Colonic mucosa (tissue), 4 donors: ENCODE measurements at places on chromosomes 6 and 20. TPM values are rescaled to one million over a fixed set of nuclear protein-coding genes. Genes with fewer than 3 reads are reported as not detected.

DNA sequence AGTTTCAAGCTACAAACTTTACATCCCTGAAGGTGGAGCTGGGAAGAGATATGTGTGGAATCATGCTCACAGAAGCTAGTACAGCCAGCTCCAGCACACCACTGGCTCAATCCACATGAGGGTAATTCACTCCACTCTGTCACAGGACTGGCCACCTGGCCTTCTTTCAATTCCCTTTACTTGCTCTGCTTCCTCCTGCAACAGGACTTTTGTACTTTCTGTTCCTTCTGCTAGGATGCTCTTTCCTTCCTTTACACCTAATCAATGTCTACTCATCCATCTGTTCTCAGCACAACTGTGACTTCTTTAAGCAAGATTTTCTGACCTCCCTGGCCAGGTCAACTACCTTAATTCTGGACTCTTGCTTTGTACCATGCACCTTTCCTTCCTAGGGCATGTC is 39.4 kb upstream of the MYB start:
- no peak for DNase-seq

- no peak for DNase-seq
These were observed 120.4 kb downstream of the CDH26 start for GRCh38 chr20:60078351-60079250.

- DNase-seq = no peak
These were observed 276.7 kb downstream of the FARS2 start for GRCh38 chr6:5537967-5538366.

DNA sequence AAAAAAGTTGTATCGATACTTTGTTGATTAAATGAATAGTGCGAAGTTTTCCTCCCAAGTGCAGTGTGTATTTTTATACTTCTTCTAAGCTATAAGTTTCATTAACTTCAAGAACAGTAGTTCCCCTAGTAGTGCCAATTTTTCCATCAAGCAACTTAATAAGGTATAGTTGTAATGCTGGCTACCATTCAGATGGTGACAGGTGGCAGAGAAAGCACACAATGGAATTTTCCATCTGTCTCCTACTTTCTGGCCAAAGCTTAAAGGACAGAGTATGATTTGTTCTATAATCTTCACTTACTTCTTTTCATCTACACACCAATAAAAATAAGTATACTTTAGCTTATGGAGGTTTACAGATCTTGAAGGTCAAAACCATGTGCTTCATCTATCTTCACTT is 431.1 kb downstream of the NKAIN2 start:
- DNase-seq = no peak

GRCh38 chr6:16389642-16390041 is 151.3 kb downstream of the GMPR start:
- no peak for DNase-seq

GRCh38 chr6:158717341-158718330 is 67.8 kb downstream of the SYTL3 start:
- no peak for DNase-seq

DNA sequence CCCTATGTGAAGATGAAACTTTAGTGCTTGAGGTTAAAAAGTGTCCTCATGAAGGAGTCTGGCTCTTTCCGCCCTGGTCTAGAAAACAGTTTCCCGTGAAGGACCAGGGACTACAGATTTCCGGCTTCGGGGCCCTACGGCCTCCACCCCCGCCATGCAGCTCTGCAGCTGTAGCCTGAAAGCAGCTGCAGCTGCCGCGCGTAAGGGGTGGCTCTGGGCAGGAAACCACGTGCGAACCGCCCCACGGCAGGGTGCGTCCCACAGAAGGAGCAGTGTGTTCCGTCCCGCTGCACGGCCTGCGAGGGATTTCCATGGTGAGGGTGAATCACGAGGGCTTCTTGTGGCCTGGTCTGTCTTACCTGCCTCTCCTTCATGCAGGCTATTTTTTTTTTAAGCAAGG is 117.0 kb downstream of the ERMARD start:
- peak; percentile 38 for DNase-seq

DNA sequence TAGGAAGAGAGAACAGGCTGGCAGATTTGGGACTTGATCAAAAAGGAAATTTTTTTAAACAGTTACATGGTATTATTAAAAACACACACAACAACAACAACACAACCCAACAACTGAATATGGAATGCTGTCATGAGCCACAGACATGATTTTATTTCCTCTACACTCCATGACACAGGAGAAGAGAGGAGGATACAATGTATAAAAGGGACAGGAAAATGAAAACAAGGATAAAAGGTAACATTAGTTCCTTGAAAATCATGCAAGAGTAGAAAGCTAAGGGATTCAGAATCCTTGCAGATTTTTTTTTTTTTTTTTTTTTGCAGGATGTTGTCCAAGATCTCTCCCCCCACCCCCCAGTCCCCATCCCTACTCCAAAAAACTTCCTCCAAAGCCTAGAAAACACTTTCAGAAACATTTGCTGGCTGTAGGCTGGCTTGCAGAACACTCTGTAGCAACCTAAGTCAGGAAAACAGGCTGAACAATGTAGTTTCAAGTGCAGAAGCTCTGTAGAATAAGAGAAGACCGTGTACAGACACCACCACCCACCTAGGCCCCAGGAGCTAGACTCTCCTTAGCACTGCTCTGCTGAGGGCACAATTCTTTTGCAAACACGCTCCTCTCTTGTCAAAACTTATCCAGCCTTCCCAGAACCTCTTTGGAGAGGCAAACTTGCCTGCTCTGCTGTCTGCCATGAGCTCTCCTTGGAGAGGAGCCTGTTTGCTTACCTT is 845 bp downstream of the ZMYND8 start:
- DNase-seq = peak; percentile 33

DNA sequence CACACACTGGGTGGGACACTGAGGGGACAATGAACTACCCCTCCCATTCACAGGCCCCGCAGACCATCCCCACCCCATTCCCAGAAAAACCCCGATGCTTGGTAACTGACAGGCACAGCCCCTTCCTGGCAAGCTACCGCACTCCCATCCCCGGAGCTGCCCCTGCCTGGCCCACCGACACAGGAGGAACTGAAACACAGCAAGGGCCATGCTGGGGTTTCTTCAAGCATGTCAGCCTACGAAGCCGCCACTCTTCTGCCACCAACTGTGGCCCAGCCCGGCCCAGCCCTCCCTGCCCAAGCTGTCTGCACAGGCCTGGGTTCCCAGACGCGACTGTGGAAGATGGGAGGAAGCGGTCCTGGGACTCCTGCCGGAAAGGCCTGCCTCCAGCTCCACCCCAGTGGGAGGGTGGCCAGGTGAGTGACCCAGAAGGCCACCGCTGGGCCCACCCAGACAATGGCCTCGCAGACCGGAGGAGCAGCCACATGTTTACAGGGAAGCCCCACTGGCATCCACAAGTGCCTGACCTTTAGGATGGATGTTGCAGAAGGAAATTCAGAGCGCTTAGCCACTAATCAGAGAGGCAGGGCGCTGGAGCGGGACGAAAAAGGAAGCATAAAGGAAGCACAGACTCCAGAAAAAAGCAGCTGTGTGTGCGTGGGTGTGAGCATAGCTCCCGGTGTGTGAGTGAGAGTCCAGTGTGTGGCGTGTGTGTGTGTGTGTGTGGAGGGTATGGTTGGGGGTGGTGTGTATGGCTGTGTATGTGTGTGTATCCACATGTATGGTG is 91.6 kb downstream of the PRND start:
- DNase-seq = no peak

DNA sequence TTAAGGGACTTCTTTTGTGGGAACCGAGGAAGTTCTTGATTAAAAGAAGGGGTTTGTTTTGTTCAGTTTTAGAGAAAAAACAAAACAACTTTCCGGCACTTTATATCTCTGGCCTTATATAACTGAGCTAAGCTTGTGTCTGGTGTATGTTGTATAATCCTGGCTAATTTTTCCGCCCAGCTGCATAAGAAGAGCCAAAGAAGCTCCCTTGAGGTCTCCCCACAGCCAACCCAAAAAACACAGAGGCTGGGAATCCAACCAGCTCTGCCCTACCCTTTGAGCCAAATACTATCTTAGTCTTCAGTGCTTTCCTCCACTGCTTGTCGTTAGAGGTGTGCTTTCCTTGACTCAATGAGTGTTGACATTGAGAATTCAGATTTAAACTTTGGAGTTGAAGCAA is 45.5 kb upstream of the RNF146 start:
- no peak for DNase-seq

DNA sequence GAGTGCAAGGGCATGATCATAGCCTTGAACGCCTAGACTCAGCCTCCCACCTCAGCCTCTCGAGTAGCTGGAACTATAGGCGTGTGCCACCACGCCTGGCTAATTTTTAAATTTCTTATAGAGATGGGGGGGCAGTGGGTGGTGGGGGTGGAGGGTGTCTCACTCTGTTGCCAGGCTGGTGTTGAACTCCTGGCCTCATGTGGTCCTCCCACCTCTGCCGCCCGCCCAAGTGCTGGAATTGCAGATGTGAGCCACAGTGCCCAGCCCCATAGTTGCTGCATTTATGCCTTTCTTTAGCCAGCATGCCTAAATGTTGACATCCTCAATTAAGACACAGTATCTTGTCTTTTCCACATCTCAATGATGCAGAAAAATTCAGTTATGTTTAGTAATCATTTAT is 171.1 kb downstream of the ARID1B start:
- no peak for DNase-seq

DNA sequence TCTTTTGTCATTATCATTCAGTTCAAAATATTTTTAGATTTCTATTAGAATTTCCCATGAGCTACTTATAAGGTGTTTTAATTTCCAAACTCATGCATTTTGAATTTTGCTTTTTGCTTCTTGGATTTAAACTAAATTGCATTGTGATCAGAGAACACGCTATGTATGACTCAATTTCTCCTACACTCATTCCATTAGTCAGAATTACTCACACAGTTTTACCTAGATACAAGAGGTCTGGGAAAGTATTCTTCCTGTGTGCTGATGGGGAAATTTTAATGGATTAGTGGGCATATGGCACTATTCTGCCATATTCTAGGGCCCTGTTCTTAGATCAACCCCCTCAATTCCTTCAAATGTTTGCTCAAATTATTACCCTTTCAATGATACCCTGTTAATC is 49.9 kb upstream of the BMP5 start:
- DNase-seq = no peak

GRCh38 chr20:34558320-34559218 is at the start of gene MAP1LC3A:
TSS of gene MAP1LC3A (plus strand) at chr20:34558718. CDS start at chr20:34558869, 151 bp downstream.
- peak; percentile 94 for DNase-seq

- DNase-seq = peak; percentile 96
These were observed 11.1 kb downstream of the FAM110A start for GRCh38 chr20:844473-845225.

GRCh38 chr6:35496841-35497570 is at the start of gene TEAD3:
TSS of gene TEAD3 (minus strand) at chr6:35497079.
- DNase-seq = peak; percentile 70

- DNase-seq = no peak
These were observed 29.2 kb upstream of the CEP85L start for GRCh38 chr6:118680452-118681095.

GRCh38 chr6:7268816-7269555 is 44.0 kb downstream of the SSR1 start:
- no peak for DNase-seq

GRCh38 chr6:141401168-141401567 is 731.6 kb upstream of the GJE1 start:
- DNase-seq = no peak

GRCh38 chr20:23585449-23585807 is 17.1 kb upstream of the CST9L start:
- DNase-seq = no peak

DNA sequence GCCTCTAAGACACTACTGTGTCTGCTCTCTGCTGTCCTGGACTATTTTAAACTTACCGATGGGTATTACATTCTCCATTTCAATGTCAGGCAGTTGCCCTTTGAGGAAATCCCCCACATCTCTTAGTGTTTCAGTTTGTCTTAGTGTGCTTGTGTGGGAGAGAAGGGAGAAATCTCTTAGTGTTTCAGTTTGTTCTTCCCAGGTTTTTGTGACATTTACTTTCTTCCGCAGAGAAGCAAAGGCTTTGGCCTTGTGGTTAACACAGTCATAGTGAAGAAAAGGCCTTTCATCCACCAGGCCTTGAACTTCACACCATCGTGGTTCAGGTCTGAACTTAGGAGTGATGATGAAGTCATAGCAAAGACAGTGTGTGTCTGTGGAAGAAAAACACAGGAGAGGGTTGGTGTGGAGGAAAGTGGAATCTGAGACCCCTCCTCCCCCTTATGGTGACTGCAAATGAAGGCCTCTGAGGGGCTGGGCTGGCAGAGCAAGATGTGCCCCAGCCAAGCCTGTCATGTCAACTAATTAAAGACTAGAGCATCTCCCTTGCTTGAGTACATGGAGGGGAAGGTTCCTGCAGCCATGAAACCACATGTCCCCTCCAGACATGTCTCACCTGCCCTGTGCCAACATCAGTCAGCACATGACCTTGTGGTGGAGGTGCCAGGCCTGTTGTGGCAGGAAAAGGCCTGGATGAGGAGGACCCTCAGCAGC is 23.9 kb downstream of the RAET1L start:
- DNase-seq = no peak

GRCh38 chr6:4668271-4669179 is 107.7 kb upstream of the CDYL start:
- DNase-seq = peak; percentile 3

- DNase-seq = no peak
These were observed 1.1 kb upstream of the SRSF12 start for GRCh38 chr6:89118931-89119330.

DNA sequence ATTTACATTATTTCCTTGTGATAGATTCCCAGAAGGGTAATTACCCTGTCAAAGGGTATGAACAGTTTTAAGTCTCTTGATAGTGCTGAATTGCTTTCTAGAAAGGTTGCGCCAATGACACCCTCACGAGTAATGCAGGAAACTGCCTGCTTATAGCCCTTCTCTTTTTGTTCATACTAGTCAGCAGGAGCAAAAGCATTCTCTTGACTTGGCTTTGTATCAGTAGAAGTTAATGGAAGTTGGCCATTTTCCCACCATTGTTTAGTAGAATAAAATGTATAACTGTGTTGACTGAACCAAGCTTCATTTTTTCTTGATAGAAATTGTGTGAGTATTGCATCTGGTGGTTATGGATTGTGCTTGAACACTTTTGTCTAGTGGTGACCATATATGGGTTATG is 100.1 kb downstream of the FARS2 start:
- no peak for DNase-seq

DNA sequence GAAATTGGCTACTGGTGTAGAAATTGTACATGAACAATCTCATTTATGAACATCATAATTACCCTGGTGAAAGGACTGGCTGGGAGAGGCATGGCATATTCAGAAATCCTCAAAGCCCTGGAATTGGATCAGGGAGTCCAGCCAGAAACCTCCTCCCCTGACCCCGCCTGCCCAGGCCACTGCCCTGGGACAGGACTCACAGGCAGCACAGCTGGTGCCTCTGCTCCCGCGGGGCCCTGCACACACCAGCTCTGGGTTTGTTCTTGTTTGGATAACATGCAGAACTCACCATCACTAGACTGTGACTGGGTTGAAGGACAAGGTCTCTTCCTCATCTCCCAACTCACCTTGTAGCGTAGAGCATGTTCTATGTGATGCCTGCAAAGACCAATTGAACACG is 56.2 kb downstream of the AGPAT4 start:
- no peak for DNase-seq

The FAM83C gene
- total RNA-seq = 0.45 TPM

The CDSN gene
- not detected for total RNA-seq

The TMEM63B gene
- 74.3 TPM for total RNA-seq

The TREM1 gene
- not detected for total RNA-seq

The BMP5 gene
- 3.2 TPM for total RNA-seq

The LYRM4 gene
- 14.0 TPM for total RNA-seq

The RGS17 gene
- 0.25 TPM for total RNA-seq

The FOXA2 gene
- total RNA-seq = 27.9 TPM

The TNFRSF6B gene
- total RNA-seq = not detected

The MEA1 gene
- total RNA-seq = 43.7 TPM

The PDYN gene
- total RNA-seq = not detected

The CLDN20 gene
- not detected for total RNA-seq

The PYGB gene
- total RNA-seq = 211 TPM

The PRR18 gene
- total RNA-seq = not detected

The SLC35D3 gene
- total RNA-seq = 0.32 TPM

The LEMD2 gene
- 61.6 TPM for total RNA-seq
